HTR-8/SVneo (cell line): ENCODE measurements at places on chromosomes 7 and 10.

- DNase-seq, result no peak
Measured at GRCh38 chr7:77205706-77206105, 6.1 kb upstream of the FGL2 start.

DNA sequence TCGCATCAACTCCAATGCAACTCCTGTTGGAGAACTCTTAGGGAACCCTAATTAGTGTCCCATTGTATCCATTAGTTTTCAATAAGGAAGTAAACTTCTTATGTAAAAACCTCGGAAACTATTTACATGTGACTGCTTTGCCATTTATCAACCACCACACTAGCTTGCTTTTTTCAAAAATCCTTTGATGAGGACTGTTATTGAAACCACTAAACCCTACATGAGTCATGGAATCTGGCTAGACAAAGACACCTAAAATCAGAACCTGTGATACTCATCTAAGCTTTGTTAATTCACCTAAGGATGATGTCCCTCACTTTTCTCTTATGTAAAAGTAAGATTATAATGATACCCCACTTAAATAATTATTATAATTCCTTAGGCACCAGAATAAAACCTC lies 414.1 kb upstream of the ETV1 start:
- DNase-seq, result no peak

- DNase-seq, result no peak
Measured at GRCh38 chr7:142391191-142391992, 133.5 kb upstream of the PRSS58 start.

DNA sequence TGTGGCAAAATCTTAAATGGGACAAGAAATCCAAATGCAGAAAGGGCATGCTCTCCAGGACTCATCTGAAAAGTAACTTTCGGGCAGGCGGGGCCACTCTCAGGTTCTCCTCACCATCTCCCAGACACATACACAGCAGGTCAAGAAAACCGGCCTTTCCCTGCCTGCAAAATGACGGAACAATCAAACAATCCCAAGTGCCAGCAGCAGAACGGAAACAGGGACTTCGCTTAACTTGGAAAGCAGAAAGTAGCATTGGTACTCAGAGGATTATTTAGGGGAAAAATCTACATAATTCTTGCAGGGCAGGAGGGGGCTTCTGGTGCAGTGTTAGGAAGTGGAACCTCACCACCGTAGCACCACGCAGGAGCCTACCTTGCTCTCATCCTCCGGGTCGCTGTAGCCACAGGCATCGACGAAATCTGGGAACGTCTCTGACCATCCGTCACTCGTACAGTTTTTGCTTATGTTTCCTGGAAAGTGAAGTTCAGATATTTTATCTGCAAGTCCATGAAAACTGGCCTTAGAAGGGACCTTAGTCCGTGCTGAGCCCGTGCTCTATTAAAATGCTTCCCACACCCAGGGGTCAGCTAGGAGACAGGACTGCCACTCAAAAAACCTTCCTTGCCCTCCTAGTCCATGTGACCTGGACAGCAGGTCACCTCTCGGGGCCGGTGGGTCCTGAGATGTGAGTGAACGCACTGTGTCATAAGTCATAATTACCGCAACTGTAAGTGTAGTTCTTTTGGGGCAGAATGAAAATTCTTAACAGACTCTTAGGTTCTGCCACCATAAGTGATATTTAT lies 41.1 kb downstream of the VIPR2 start:
- DNase-seq, result no peak

GRCh38 chr7:22591271-22591670 lies 91.3 kb upstream of the STEAP1B start:
- DNase-seq, result no peak

- no peak for DNase-seq
Measured at GRCh38 chr10:125158275-125158600, 2.1 kb downstream of the CTBP2 start.

GRCh38 chr10:120394446-120394845 lies 62.6 kb upstream of the PLPP4 start:
- DNase-seq, result no peak

- no peak for DNase-seq
Measured at GRCh38 chr7:138276891-138277290, 183.2 kb upstream of the TRIM24 start.

- DNase-seq, result no peak
Measured at GRCh38 chr7:118590107-118590506, 365.6 kb downstream of the ANKRD7 start.

DNA sequence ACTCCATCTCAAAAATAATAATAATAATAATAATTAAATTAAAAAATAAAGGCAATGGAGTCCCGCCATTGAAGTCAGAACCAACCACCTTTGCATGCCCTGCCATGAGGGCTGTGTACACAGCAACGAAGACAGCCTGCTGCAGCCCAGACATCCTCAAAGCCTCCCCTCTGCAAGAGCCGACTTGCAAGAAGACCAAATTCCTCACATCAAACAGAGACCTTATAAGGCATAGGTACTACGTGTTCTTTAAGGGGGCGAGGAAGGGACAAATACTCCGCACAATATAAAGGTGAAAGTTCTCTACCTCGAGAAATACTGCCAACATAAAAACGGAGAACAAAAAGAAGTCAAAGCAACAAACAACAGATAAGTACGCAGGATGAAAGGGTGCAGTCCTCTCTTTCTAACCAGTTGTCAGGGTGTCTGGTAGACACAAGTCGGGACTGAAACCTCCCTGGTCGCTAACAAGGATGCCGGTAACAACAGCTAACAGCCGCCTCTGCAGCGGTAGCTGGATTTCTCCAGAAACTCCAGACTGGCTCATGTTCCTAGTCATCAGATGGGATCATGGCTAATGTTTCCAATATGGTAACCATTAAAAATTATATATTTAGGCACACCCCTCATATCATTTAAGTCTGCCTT lies 23.6 kb downstream of the FGFR2 start:
- DNase-seq, result no peak

- DNase-seq, result no peak
Measured at GRCh38 chr10:75038335-75038734, 73.1 kb upstream of the SAMD8 start.

DNA sequence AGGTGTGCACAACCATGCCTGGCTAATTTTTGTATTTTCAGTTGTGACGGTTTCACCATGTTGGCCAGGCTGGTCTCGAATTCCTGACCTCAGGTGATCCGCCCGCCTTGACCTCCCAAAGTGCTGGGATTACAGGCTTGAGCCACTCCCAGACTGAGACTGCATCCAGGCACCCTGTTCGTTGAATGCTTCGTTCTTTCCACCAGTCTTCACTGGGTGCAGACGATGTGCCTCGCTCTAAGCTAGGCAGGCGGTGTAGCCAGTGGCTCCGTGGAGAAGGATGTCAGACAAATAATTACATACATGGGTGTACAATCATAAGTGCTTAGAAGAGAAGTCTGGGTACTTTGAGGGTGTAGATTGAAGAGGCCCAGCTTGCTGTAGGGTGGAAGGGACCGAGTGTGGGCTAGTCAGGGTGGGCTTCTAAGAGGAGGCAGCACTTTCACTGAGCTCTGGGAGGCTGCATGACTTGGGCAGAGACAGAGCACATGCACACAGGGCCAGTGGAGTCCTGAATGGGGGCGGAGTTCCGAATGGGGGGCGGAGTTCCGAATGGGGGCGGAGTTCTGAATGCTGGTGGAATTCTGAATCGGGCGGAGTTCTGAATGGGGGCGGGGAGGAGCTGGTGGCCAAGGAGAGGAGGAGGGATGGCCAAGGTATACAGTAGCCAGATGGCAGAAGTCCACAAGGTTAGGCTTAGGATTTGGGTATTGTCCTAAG lies 74.3 kb downstream of the COL26A1 start:
- no peak for DNase-seq

DNA sequence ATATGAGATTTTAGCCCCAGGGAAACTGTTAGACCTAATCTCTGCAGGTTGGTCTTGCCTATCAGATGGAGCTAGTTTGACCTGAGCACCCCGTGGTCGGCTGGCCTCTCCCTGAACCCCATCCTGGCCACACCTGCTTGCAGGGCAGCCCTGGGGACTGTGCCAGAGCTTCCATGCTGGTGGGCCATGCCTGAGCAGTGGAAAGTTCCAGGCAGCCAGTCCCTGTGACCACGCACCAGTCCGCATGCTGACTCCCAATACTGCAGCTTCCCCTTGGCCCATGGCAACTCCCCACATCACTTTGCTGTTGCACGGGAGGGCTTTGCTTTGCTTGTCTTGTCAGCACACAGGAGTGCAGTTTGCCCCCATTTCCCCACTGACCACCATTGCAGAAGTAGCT lies 427.8 kb upstream of the SEMA3D start:
- no peak for DNase-seq

DNA sequence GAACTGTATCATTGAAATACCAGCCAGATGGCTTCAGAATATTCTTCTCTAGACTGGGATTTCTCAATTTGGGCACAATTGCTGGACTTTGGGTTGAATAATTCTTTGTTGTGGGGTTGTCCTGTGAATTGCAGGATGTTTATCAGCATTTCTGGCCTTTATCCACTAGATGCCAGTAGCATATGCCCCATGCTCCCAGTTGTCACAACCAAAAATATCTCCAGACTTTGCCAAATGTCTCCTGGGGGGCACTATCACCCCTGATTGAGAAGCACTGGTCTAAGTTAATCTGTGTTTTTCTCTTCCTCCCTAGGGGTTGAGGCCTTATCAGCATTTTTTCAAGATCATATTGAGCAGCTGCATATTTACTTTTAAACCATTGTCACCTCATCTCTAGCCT lies 204.9 kb upstream of the SP8 start:
- no peak for DNase-seq

- no peak for DNase-seq
Measured at GRCh38 chr10:92420546-92421275, 129.7 kb downstream of the MARCHF5 start.

GRCh38 chr7:105037319-105037718 lies 23.3 kb downstream of the KMT2E start:
- DNase-seq, result no peak

DNA sequence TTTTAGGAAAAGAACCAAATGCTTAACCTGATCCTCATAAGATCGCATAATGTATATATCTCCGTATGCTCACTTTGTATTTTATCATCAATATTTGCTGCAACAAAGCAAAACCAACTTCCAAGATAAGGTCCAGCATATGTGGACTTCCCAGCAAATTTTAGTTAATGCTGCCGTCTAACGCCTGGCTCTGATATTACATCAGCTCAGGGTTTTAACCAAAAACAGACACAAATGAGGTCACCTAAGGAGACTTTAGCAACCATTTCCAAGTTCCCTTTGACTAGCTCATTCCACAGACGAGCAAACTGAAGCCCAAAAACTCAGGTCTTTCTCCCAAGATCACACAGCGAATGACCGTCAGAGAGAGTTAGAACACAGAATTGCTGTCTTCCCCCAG lies 59.4 kb upstream of the UCN3 start:
- DNase-seq, result no peak

DNA sequence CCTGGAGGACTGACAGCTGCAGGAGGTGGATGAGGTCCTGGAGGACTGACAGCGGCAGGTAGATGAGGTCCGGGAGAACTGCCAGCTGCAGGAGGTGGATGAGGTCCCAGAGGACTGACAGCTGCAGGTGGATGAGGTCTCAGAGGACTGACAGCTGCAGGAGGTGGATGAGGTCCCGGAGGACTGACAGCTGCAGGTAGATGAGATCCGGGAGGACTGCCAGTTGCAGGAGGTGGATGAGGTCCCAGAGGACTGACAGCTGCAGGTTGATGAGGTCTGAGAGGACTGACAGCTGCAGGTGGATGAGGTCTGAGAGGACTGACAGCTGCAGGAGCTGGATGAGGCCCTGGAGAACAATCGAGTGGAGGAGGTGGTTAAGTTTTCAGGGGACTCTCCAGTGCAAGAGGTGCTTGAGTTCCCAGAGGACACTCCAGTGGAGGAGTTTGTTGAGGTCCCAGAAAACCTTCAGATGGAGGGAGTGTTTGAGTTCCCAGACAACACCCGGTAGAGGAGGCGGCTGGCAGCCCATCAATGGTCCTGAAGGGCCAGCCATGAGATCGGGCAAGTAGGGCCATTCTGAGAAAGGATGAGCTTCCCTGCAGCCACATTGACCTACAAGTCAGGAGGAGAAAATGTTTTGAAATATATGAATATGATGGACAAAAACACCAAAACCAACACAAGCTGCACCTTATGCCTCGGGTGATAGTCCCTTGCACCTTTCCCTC lies 4.7 kb upstream of the EIF5AL1 start:
- DNase-seq, result no peak

DNA sequence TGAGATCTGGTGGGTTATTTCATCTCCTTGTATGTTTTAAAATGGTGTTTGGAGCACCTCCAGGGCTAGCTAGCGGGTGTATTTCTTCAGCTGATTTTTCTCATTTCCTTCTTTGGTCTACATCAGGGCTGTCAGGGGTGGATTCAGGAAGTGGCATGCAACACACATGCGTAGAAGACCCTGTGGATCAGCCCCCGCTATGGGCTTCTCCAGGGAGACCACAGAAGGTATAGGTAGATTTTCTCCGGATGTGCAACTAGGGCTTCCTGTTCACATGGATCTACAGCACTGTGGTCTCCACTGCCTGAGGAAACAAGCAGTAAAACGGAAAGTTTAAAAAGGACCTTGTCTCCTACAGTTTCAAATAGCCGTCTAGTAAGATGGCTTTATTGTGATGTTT lies 10.4 kb downstream of the NUB1 start:
- DNase-seq, result no peak

GRCh38 chr7:28267012-28267411 lies 86.4 kb upstream of the JAZF1 start:
- no peak for DNase-seq

- no peak for DNase-seq
Measured at GRCh38 chr7:41870461-41871138, 167.7 kb upstream of the INHBA start.

DNA sequence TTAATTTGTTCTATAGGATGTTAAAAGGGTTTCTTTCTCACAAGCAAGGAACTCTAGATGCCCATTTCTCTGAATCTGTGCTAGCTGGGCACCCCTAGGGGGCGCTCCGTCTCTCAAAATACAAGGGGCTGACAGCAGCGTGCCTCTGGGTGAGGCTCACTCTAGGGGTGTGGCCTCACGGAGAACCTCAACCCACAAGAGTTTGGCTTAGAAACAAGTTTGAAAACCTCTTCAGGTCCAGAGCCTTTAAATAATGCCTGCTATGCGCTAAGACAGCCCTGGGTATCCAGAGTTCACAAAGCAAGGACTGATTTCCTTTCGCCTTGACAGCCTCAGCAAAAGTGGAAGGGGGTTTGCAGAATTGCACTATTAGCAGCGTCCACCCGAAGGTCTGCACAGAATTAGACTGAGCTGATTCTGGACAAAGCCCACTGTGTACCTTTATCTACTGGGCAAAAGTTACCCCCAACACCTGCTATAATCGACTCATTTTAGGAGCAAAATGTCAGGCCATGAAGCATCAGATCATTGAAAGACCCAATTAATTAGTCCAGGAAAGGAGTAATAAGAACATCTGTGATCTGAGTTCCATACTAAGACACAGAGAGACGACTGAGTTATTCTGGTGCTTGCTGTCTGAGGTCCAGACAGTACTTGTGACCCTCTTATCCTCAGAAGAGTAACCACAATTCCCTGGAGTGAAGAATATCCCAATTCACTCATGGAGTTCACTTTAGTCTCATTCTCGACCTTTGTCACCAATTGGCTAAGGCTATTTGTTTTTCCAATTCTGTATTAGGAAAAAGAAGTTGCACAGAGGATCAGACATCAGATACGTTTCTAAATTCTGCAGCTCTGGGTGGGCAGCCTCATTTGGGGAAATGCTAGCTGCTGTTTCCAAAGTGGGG lies 574 bp upstream of the CPED1 start:
- DNase-seq, result peak; percentile 60
